ENCODE measurements at places on chromosomes 6 and 20.
A peak's percentile ranks its signal among the peaks of the same experiment; 100 is the strongest.

DNA sequence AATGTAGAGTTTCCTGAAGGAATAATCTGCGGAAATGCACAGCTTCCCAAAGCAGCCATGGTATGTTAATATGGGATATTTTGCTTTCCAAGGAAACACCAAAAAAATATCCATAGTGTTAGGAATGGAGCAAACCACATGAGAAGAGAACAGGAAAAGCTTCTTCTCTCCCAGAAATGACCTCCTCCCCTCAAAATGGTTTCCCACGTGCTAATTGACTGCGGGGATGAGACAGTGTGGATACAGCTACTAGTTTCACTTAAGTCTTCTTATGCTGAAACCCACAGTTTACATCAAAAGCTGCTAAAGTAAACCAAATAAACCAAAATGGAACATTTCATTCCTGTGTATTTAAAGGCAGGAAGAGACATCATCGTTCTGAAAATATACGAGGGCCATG lies 69.4 kb downstream of the FYN start:
- DNase-seq, result no peak

DNA sequence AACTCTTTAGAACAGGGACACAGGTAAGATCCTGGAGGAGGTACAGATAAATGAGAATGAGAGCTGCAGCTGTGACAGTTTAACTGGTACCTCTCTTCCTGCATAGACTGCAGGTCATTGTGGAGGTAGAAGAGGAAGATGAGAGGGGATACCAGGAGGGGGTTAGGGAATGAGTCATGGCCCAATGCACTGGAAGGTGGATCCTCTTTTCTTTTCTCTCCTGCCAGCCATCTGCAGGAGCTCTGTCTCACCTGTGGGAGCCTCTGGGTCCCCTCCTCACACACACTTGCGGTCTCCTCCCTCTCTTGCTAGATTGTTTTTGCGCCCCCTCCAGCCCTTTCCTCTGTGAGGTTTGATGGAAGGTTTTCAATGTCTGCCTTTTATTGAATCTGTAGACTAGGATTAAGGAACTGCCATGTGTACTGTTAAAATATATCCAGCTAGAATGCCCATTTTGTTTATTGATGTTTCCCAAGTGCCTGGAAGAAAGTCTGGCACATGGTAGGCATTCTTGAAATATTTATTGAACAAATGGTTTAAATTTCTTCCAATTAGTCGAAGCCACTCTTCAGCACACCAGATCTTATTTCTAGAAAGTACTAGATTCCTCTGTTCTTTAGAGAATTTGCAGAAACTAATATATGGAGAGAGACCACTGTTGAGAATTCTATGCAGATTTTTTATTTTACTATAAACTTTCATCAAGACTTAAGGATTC lies 13.0 kb downstream of the C6orf163 start:
- no peak for DNase-seq

GRCh38 chr20:4014031-4014474 lies 1.3 kb downstream of the RNF24 start:
- DNase-seq, result peak; percentile 93

- DNase-seq, result no peak
Observed at GRCh38 chr6:43107344-43108062, 31.4 kb downstream of the PTK7 start.

- DNase-seq, result no peak
Observed at GRCh38 chr6:44725070-44725469, 337.6 kb downstream of the CDC5L start.

DNA sequence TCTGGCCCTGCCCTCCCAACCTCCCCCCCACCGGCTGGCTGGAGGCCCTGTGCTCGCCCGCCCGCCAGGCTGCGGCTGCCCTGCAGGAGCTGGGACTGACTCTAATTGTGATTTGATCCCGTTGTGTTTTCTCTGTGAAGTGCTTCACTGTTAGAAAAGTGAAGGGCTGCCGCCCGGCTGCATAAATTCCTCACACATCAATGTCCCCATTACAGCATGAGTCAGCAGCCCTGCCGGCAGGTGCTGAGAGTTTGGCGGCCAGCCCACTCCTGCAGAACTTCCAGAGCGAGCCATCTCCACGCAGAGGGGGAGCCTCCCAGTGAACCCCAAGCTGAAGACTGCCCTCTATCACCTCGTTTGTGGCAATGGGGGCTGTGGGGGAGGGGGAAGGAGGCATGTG lies 137.9 kb downstream of the DLL1 start:
- peak; percentile 89 for DNase-seq
